Left colon (tissue), 2 donors: ENCODE measurements at places on chromosomes 12 and 14.

GRCh38 chr14:59520224-59520623 is 35.9 kb downstream of the JKAMP start:
- DNase-seq: no peak

DNA sequence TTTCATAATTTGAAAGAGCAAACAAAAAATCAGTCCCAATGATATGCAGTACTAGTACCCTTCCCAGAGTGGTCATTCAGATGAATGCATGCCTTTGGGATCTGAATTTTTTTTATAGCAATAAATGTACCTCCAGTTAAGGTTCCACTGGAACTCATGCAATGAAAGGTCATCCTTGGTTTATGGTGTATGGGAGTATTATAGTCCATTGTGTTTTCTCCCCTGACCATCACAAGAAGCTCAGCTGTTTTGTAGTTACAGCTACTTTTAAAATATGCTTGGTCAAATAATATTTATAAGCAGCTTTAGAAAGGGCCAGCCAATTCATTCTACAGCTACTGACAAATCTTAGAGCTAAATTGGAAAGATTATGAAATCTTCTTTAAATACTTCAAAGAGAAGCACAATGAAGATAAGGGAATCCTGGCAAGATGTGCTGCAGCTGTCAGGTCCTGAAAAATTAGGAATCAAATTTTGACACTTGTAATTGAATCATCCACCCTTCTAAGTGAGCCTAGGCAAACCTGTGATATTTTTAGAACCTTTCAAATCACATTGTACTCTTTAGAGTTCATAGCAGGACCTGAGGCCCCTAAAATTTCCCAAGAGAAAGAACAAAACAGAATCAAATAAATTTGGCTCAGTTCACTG is 46.5 kb downstream of the IFT81 start:
- DNase-seq: no peak

DNA sequence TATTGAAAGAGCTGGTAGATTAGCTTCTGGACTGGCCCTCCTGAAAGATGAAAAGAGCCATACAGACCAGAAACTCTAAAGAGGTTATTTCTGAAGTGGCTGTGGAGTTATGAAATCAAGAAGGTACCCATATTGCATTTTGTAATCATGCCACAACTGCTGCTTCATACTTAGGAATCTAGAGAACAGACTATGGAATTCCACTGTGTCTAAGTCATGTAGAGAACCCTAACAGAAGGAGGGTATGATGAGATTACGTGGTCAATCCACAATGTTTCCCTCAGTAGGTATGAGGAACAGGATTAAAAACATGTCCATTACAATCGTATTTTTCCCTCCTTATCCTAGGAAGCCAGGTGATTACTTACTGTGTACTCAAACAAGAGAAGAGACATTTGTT is 708.8 kb downstream of the RERGL start:
- no peak for DNase-seq

DNA sequence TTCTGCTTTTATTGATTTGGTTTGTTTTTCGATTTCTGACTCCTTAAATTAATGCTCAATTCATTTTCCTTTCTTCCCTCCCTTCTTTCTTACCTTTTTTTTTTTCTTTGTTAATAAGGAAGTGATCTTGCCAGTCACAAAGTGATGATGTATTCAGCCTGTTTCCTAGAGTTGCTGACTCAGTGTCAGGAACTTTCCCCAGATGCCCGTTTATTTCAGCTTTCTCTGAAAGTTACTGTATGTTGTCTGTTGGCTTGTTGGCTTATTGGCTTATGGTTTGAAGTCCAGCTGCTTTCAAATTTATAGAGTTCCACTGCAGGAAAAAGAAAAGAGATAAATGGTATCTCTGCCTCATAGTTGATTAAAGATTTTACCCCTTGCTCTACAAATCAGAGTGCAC is 12.4 kb upstream of the SLC6A15 start:
- no peak for DNase-seq

DNA sequence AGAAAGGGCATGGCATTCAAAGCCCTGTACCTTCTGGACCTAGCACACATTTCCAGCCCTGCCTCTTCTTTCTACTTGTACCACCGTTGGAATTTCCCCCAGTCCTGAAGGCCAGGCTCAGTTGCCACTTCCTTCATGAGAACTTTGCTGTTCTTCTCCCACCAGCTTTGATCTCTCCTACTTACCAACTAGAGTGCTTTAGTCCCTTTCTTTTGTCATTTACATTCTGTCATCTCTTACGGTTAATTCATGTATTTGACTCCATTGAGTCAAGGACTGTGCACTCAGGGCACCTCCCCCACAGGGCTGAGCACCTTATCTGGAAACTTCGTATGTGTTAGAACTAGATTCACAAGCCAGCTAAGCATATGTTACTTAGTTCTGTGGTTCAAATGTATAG is 26.3 kb downstream of the BICDL1 start:
- DNase-seq: no peak

DNA sequence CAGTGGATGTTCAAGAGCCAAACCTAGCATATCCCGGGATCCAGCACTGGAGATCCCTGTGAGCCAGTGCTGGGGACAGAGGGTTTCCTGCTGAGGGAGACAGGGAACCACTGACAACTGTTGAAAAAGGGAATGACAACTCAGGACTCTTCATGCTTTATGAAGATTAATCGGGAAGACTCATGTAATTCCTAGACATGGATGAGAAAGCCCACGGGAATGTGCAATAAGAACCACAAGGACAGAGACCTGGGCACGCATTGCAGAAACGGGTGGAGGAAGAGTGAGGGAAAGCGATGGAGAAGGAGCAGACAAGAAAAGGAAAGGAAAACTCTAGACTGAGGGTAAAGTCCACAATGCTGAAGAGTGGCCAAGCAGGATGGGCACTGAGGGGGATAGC is 296.0 kb downstream of the PCNX1 start:
- no peak for DNase-seq

- no peak for DNase-seq
These were observed 10.3 kb upstream of the AMN start for GRCh38 chr14:102911991-102912761.

GRCh38 chr12:120760349-120761254 is 35.0 kb downstream of the ACADS start:
- DNase-seq: no peak

DNA sequence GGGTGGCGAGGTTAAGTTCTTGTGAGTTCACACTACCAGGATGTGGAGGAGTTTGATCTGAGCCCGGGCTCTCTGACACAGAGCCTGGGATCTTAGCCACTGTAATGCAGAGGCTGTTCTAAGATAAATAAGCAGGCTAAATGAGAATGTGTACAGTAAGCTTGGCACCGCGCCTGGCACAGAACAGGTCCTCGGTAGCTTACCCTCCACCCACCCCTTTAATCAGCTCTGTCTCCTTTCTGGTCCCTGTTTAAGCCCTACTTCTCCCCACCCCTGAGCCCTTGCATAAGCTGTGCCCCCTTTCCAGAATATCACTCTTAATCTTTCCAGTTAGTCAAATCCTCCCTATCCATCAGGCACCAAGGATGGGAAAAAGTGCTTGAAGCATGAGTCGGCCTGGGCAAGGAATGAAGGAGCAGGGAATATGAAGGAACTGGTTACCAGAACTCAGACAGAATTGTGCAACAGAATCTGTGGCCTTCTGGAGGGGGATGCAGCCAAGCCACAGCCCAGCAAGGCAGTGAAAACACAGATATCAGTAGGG is 32.8 kb upstream of the CMKLR1 start:
- DNase-seq: no peak

GRCh38 chr12:2641207-2641606 is 153.6 kb upstream of the FKBP4 start:
- DNase-seq: no peak

- no peak for DNase-seq
These were observed 119.5 kb downstream of the TTC7B start for GRCh38 chr14:90696720-90697119.

DNA sequence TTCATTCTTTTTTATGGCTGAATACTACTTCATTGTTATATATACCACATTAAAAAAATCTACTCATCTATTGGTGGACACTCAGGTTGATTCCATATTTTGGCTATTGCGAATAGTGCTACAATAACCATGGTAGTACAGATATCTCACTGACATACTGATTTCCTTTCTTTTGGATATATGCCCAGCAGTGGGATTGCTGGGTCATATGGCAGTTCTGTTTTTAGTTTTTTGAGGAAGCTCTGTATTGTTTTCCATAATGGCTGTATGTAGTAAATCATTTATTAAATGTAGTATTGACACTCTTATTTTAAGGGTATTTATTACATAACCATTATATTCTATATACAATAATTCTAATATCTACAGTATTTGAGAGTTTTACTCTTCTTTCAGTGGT is 43.7 kb downstream of the PTCSC3 start:
- no peak for DNase-seq

DNA sequence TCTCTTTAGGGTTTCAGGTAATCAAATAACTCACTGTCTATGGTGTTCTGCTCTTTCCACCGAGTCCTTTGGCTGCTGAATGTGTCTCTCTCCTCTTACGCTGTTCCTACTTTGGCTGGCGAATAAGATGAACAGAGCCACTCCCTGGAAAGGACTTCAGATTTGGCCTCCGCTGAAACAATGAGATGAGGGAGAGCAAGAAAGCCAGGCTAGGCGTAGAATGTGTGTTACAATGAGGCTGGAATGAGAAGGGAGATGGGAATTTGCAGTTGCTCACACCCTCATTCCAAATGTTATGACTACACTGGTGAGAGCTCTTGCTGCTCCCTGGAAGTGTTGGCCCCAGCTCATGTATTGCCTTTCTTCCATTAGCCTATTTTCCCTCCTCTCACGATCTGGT is at the start of gene MFAP5:
Gene MFAP5 (minus strand): TSS at position 234 of the 400 bp plus-strand sequence. CDS start 722 bp downstream, outside the sequence.
- DNase-seq: no peak

DNA sequence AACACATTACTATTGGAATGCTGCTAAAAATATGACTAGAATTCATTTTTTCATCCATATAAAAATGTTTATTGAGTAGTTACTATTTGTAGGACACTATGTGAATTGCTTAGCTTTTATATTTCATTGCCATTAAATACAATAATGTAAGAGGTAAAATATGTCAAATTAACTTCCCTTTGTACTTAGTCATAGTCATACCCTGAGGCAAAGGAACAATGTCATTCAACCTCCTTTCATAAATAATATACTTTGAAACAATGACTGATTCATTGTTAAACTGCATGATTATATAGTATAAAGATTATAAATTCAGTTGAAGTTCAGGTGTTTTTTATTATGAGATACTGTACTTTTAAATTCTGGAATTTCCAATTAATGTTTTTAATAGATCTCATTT is 105.2 kb downstream of the GARIN6 start:
- DNase-seq: no peak

DNA sequence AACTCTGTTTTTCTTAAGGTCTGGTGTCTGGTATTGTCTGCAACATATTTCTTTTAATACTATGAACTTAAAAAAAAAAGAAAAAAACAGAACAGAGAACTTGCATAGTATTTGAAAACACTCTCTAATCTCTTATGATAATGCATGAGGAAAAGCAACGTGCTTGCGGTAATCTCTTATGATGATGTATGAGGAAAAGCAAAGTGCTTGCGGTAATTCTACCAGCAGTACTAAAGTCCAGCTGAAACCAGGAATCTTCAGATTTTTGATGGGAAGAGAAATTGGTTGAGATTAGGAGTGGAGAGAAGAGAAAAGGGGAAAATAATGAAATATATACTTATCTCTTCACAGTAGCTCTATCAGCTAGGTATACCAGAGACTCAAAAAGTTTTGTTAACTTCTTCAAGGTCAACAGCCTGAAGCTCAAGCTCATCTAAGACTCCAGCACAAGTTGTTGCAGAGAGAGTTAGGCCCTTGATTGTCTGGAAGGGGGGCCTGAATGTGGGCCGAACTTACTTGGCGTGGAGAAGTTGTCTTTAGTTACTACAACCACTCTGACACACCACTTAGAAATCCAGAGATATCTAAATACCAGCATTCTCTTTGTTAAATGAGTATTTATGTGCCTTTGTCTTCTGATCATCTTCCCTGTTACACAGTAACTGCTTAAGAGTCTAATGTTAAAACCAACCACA is 240.4 kb downstream of the PRKD1 start:
- no peak for DNase-seq

- DNase-seq: no peak
These were observed 76.1 kb upstream of the PAWR start for GRCh38 chr12:79766705-79767464.

DNA sequence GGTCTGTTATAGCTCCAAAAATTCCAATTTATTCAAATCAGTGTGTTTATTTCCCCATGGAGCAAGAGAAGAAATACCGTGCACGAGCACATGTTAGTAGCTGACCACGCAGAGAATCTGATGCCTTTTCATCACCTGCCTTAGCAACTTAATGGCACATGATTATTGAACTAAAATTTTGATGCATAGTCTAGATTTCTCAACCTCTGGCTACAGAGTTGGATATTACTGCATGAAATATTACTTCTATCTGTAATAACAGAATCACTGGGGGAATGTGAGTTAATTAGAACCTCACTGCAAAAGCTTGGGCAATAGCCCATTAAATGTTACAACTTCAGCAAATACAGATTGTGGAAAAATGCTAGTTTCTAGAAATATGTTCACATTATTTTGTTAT is 335.8 kb downstream of the FLRT2 start:
- no peak for DNase-seq

GRCh38 chr14:22070119-22070982 is 396.7 kb upstream of the OR4E1 start:
- DNase-seq: peak; percentile 26

- no peak for DNase-seq
These were observed 4.5 kb downstream of the RPH3A start for GRCh38 chr12:112796067-112796466.
